Caki2 (cell line): ENCODE measurements at places on chromosomes 1 and 21. TPM values are rescaled to one million over a fixed set of nuclear protein-coding genes. Genes with fewer than 3 reads are reported as not detected.

SPRR3 gene
- not detected in 2 replicates for total RNA-seq

APOBEC4 gene
- total RNA-seq = not detected in 2 replicates

CMPK1 gene
- total RNA-seq = 96.6 and 107 TPM in 2 replicates

GRCh38 chr1:165738794-165739193 is 29.9 kb downstream of the TMCO1 start:
- no peak for DNase-seq

GRCh38 chr1:36284517-36284916 is 21.7 kb upstream of the SH3D21 start:
- no peak for DNase-seq

DNA sequence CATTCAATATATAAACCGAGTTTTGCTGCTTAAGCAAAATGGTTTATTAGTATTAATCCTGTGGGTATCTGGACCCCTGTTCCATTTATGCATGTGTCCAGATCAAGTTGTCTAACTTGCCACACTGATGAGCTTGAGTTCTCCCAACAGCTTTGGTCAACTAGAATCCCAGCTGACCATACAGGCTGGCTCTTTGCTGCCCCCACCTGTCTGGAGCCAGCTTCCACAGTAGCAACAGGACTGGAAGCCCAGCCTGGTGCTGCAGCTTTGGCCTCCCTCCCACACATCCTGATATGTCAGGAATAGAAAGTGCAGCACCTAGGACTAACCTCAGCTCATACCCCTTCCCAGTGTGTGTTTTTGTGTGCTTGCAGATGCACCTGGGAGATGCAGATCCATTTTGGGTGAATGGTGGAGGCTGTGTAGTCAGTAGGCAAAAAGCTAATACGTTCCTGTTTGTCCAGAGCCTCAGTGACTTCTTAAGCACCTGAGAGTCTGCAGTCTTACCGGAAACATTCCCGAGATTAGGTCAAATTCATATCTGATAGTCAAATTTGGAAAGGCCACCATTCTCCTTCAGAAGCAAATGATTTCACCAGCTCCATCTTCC is 40.9 kb upstream of the BEND5 start:
- DNase-seq = peak; percentile 35
